RPMI7951 (cell line): ENCODE measurements at places on chromosomes 3 and 15.
A peak's percentile ranks its signal among the peaks of the same experiment; 100 is the strongest.

DNA sequence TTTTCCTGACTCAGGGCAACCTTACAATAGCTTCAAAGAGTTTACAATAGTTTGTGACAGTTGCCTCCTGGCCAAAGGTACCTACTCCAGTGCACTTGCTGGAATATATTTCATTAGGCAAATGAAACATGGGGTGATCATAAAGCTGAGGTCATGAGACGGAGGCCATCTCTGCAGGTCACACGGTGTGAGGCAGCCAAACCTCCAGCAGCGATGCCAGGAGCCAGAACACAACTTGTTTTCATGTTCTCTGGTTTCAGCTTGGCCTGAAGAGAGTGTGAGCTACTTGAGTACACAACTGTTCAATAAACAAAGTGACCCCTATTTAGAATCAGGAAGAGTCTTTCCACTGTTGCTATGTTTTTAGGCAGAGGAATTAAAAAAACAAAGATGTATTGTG, 42.7 kb upstream of the PYGO1 start:
- no peak for DNase-seq

GRCh38 chr3:98630416-98630815, 37.0 kb upstream of the CPOX start:
- DNase-seq: no peak

DNA sequence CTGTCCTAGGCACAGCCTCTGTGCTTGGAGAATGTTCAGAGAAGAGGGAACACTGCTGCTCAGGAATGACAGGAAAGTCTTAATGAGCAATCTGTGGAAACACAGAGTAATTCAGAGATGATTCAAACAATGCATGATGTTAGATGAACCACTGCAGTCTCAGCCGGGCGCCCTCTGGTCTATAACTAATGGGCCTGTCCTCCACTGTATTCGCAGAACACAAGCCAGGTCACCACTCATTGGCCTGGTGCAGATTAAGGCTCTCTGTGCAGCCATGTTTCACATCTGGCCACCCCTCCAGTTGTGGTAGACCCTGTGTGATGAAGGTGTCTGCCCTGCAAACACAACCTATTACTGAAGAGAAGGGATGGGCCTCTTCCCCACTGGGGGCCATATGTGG, 281.7 kb upstream of the ROPN1 start:
- DNase-seq: no peak

GRCh38 chr3:195129072-195129643, 141.8 kb downstream of the XXYLT1 start:
- no peak for DNase-seq

DNA sequence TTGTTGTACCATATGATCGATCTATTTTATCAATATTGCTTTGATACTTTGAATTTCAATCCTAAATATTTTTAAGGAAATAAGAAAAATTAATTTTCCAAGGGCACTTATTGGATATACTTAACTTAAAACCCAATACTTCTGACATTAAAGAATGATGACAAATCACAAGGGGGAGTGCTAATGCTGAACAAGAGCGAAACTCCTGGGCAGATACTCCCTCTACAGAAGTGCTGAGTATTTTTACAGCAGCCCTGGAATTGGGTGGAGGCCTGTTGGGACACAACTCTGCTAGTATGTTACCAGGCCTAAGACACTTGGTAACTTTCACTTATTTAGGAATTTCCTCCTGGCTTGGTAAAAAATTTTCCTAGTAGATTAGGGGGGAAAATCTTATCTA, 46.2 kb downstream of the DENND6A start:
- peak; percentile 19 for DNase-seq

- no peak for DNase-seq
Observed at GRCh38 chr3:172222478-172223071, 183.2 kb downstream of the FNDC3B start.

GRCh38 chr3:14280326-14280725, 101.7 kb downstream of the LSM3 start:
- DNase-seq: no peak

GRCh38 chr3:10551821-10552630, 46.6 kb upstream of the ATP2B2 start:
- peak; percentile 89 for DNase-seq

DNA sequence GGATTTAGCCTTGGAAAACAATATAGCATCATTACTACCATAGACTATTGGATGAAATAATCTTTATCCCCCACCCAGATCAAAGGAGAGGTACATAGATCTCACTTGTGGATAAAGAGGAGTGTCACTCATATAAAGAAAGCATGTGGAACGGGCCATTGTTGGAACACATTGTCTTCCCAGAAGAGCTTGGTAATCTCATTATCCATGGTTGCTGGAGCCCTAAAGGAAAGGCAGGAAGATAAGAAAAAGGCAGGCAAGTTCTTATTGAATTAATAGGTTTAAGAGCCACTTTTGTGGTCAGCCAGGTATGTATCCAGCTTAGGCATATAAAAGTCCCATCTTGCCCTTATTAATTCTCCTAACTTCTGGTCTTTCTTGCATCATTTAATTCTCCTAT, 659.1 kb downstream of the GRM7 start:
- DNase-seq: no peak

GRCh38 chr3:116103868-116104530, 341.3 kb downstream of the LSAMP start:
- no peak for DNase-seq

DNA sequence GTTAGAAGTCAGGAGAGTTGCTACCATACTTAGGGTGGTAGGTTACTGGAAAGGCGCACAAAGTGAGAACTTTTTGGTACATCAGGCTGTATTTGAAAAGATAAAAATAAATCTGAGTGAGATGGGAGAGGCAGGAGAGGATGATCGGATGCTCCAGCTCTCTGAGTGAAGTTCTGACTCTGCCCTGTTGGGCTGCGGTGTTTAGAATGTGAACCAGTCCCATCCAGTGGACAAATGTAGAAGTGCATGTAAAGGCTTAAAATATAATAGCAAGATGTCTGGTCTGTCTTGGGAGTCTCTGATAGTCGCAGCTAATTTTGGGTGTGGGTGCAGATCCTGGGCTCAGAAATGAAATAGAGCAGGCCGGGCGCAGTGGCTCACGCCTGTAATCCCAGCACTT, 30.4 kb downstream of the ACKR2 start:
- peak; percentile 78 for DNase-seq
